Skin of body (tissue), 3 donors: ENCODE measurements at places on chromosomes 6 and 20. TPM values are rescaled to one million over a fixed set of nuclear protein-coding genes. Genes with fewer than 3 reads are reported as not detected.

Gene CTSZ
- total RNA-seq, result 58.6 TPM

Gene CST7
- total RNA-seq, result 9.4 TPM

Gene MAS1L
- total RNA-seq, result 0.39 TPM

Gene ZNF184
- total RNA-seq, result 12.6 TPM

Gene FAM8A1
- total RNA-seq, result 30.0 TPM

Gene CNBD2
- total RNA-seq, result 2.7 TPM

Gene SLC12A5
- total RNA-seq, result 0.69 TPM

Gene GUCA1A
- 0.20 TPM for total RNA-seq

Gene PTPRT
- total RNA-seq, result 4.0 TPM

Gene HDDC2
- 29.1 TPM for total RNA-seq

Gene EPM2A
- total RNA-seq, result 7.9 TPM

Gene TCEA2
- total RNA-seq, result 15.1 TPM

Gene TRIM31
- not detected for total RNA-seq

Gene RBPJL
- total RNA-seq, result not detected

Gene TMEM217
- total RNA-seq, result 1.3 TPM

Gene SEL1L2
- total RNA-seq, result not detected

Gene GGTLC1
- total RNA-seq, result not detected

Gene GRM1
- 0.10 TPM for total RNA-seq

Gene KIAA0408
- 25.9 TPM for total RNA-seq

Gene NR2E1
- not detected for total RNA-seq

Gene RSPO4
- 1.1 TPM for total RNA-seq

Gene FNDC1
- 59.6 TPM for total RNA-seq

Gene GPSM3
- 4.1 TPM for total RNA-seq

Gene MCHR2
- not detected for total RNA-seq

Gene HCRTR2
- not detected for total RNA-seq

Gene C6orf58
- total RNA-seq, result 0.20 TPM

Gene POLR1H
- 22.1 TPM for total RNA-seq
